Activated gamma-delta T cell treated with anti-CD3 and anti-CD28 coated beads, Interleukin-2, amount 50 U/mL, for 16 hours (primary cell): ENCODE measurements at places on chromosomes 7 and 10.

DNA sequence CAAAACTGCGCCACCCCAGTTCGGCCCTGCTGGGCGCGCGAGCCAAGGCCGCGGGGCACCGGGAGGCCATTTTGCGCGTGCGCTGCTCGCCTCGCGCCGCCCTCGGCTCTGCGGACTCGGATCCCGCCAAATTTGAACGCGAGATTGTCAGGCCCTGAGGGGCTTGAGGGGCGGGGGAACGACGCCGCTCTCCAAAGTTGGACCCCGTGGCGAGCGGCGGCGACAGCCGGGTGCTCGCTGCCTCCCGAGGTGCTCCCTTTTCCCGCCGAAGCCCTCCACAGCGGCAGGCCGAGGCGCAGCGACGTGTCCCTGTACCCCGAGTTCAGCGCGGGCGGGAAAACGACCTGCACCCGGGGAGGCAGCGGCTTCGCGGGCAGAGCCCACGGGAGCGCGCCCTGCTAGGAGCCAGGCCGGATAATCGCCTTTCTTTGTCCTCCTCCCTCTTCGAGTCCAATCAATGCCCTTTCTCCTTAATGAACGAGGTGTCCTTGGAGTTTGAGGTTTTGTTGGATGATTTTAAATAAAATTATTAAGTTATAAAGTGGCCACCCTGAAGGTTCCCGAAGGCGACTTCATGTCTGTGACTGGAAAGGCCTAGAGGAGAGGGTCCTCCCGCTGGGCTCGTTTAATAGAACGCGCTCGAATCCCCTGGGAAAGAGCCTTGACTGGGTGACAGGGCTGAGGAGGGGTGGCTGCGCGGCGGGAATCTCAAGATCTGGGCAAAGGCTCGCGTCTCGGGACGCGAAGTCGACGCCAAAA, 10.7 kb upstream of the SPAG6 start:
- DNase-seq: no peak

DNA sequence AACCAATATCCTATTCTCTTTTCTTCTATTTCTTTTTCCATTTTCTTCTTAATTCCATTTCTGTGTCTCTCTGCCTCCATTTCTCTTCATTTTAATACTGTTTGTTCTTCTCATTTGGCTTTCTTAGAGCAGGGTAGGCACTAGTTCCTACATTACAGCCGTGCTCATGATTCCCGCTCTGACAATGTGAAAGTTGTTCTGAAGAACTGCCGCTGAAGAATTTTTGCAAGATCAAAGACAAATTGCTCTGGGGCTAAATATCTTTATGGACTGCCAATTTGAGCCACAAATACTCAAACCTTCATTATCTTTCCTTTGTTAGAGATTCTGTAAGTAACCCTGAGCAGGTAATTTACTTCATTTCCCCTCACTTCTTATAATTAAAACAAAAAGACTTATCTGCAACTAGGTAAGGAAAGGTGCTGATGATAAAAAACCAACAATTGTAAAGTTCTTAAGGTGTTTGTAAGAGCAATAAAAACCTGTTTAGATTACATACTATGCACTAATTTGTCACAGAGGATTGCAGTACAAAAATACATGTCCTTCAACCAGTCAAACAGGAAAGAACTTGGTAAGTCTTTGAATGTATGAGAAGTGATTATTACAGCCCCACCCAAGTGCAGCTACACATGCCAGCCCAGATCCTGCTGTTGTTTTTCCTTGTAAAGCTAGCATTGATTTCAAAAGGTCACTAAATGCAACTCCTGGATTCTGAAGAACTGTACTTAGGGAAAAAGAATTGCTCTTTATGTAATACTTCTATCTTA, 127.5 kb downstream of the COL28A1 start:
- no peak for DNase-seq

DNA sequence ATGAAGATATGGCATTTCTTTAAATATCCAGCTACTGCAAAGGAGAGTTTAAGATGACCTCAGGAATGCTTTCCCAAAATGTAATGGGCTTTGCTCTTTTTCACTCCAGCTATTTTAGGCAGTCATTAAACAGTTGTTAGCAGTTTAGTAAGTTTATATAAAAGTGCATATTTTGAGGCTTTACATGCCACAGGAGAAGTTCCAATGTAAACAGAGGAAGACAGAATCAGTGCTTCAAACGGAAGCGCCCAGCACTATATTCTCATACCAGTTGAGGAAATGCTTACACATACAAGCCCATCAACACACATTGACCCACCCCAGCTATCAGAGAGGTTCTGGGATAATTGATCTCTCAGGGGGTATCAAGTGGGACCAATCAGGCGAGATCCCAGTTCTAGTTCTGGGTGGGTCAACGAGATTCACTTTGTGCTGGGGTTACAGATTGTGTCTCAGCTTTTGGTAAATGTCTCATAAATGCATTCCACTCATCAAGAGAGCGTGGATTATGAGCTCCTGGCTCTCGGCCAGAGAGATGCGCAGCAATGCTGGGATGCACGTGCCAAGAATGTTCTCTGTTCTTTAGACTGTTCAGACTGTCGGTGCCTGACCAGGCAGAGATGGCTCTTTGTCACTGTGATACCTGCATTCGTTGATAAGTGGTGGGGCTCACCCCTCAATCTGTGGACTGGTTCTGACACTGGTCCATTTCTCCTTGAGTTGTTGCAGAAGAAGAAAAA, 55.0 kb downstream of the CACNB2 start:
- no peak for DNase-seq

DNA sequence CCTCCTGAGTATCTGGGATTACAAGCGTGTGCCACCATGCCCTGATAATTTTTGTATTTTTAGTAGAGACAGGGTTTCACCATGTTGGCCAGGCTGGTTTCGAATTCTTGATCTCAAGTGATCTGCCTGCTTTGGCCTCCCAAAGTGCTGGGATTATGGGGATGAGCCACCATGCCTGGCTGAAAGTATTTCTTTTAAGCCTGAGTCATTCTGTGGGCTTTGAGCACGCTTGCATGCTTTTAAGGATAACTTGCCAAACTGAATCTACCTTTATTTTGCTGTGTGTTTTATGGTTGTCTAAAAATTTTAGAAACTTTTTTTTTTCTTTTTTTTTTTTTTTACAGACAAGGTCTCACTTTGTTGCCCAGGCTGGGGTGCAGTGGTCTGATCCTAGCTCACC, 33.2 kb downstream of the CNNM2 start:
- no peak for DNase-seq
